B cell (primary cell): ENCODE measurements at places on chromosomes 2 and 18. TPM values are rescaled to one million over a fixed set of nuclear protein-coding genes. Genes with fewer than 3 reads are reported as not detected.

GRCh38 chr2:3659447-3660432 is 1.7 kb downstream of the ALLC start:
- DNase-seq: no peak

- peak; percentile 15 for DNase-seq
These were observed 312.2 kb upstream of the EPAS1 start for GRCh38 chr2:45984896-45985473.

GRCh38 chr2:168147830-168148794 is 99.3 kb downstream of the STK39 start:
- DNase-seq: no peak

DNA sequence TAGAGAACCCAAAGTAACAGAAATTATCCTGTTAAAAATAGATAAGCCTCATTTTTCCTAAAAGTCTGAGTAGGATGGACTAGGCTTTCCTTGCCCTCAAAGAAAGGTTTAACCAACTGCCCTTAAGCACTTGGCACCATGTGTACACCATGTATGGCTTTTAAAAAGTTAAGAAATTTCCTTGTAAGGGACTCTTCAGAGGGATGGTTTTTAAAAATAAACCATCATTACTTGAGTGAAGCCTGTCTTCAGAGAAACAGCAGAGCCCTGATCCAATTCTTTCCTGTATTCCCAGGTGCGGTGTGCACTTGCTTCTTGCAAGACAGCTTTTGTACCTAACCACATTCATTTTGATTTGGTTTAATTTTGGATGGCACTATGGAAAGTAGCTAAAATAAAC is 1.1 kb upstream of the NEMP2 start:
- peak; percentile 12 for DNase-seq

USP37 gene
- total RNA-seq: 29.0 and 32.4 TPM in 2 replicates

ECEL1 gene
- 0.27 and 0.47 TPM in 2 replicates for total RNA-seq

KCNIP3 gene
- not detected in 2 replicates for total RNA-seq
